Spleen (tissue), 13 donors: ENCODE measurements at places on chromosomes 7 and 10. TPM values are rescaled to one million over a fixed set of nuclear protein-coding genes. Genes with fewer than 3 reads are reported as not detected.

The DGKB gene
- not detected for total RNA-seq

The NEUROG3 gene
- total RNA-seq: not detected

The FFAR4 gene
- not detected for total RNA-seq

The CALML3 gene
- total RNA-seq: not detected

The TMEM130 gene
- total RNA-seq: not detected

The CCDC146 gene
- total RNA-seq: 11.2 TPM

The SLC16A12 gene
- not detected for total RNA-seq

The TUBAL3 gene
- total RNA-seq: not detected

The SCIN gene
- total RNA-seq: 0.07 TPM

The GJD4 gene
- not detected for total RNA-seq

The CYP2C18 gene
- not detected for total RNA-seq

The TSPAN12 gene
- total RNA-seq: 43.5 TPM

The LRRC17 gene
- total RNA-seq: 1.1 TPM

The XRCC2 gene
- total RNA-seq: 1.1 TPM

The SPAG6 gene
- not detected for total RNA-seq

The FKBP6 gene
- not detected for total RNA-seq

The LIPK gene
- not detected for total RNA-seq

The INPP5A gene
- 33.7 TPM for total RNA-seq

The SHOC2 gene
- 72.2 TPM for total RNA-seq

The BAMBI gene
- 13.9 TPM for total RNA-seq

The PTF1A gene
- total RNA-seq: not detected

The WEE2 gene
- total RNA-seq: not detected

The CYP3A7 gene
- total RNA-seq: not detected
